ENCODE measurements at places on chromosomes 1 and 21.

DNA sequence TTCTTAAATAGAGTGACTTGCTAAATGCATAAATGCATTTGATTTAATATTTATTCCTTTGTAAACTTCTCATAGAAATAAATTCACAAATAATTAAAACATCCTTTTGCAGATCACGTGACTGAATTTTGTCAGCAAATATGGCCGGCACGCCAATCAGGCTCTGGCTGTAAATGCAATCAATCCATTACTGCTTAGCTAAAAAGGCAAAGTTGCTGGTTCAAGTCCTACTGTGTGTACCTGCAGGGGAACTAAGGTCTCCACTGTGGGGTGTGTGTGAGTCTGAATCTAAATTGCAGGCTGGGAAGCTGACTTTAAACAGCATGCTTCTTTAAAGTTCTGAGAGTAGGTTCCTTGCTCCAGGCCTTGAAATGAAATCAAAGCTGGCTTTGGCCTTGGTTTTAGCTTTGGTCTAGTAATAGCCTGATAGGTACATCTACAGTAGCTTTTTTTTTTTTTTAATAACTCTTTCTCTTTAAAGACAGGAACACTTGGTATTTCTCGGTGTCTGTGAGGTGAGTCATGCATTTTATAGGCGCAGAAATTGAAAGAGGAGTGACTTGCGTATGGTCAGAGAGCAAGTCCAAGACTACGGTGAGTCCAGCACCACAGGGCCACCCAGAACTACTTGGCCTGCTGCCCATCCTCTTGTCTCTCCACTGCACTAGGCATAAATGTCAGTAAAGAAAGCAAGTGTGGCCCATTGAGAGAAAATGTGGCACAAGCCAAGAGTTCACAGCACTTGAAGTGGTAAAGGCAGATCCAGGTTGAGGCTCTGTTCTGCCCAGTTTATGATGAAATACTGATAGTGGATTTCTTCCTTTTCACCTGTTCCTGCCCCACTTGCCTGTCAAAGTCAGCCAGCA, 36.2 kb upstream of the LYST start:
- peak; percentile 34 for DNase-seq

DNA sequence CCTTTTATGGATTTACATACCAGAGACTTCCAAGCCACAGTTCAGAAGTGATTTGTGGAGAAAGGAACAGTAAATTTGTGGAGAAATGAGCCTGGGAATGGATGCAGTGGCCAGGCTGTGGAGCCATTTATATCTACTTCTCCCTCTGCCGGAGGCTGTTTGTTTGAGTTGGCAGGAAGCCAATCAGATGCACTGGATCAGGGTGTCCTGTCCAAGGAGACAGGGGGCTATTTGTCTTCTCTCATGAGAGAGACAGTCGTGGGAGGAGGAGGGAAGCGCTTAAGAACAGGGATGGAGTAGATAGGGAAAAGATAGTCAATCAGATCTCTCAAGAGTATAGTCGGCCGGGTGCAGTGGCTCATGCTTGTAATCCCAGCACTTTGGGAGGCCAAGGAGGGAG, 2.8 kb upstream of the HAPLN2 start:
- peak; percentile 51 for DNase-seq

GRCh38 chr1:1167398-1167821, 6.3 kb upstream of the TTLL10 start:
- no peak for DNase-seq

- DNase-seq = no peak
These were observed 193.1 kb upstream of the DAB1 start for GRCh38 chr1:57616921-57617320.

- DNase-seq = no peak
These were observed 855 bp downstream of the DSCAM start for GRCh38 chr21:40846103-40846502.

DNA sequence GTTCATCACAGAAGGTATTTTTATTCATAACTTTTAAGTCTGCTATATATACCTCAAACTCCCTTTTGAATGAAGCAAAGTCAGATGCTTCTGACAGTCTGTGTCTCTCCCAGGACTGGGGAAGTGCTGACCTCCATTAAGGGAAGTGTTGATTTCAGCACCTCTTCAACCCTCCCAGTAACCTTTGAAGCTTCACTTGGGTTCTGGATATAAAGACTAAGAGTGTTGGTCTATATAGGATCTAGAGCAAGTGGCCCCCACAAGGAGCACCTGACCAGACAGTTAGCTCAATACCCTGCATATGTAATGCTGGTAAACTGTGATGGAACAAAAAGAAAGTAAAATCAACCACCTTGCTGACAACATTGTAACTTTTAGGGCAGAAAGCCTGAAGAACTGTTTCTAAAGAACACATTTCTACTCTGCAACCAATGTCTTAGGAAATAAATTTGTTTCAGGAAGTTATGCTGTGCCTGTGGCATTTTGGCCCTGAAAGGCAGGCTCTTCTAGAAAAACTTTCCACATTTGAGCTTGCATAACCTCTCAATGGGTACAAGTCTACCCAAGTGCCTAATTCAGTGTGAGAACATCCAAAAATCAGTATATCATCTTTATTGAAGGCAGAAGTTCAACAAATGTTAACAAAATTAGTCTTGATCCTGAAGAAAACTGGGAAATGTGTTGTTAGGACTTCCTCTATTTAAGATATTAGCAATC, 865 bp upstream of the PTPN22 start:
- DNase-seq = no peak

- no peak for DNase-seq
These were observed 473.0 kb upstream of the ADGRL2 start for GRCh38 chr1:81327743-81328142.

GRCh38 chr1:107152395-107152794, 11.6 kb downstream of the NTNG1 start:
- DNase-seq = no peak

DNA sequence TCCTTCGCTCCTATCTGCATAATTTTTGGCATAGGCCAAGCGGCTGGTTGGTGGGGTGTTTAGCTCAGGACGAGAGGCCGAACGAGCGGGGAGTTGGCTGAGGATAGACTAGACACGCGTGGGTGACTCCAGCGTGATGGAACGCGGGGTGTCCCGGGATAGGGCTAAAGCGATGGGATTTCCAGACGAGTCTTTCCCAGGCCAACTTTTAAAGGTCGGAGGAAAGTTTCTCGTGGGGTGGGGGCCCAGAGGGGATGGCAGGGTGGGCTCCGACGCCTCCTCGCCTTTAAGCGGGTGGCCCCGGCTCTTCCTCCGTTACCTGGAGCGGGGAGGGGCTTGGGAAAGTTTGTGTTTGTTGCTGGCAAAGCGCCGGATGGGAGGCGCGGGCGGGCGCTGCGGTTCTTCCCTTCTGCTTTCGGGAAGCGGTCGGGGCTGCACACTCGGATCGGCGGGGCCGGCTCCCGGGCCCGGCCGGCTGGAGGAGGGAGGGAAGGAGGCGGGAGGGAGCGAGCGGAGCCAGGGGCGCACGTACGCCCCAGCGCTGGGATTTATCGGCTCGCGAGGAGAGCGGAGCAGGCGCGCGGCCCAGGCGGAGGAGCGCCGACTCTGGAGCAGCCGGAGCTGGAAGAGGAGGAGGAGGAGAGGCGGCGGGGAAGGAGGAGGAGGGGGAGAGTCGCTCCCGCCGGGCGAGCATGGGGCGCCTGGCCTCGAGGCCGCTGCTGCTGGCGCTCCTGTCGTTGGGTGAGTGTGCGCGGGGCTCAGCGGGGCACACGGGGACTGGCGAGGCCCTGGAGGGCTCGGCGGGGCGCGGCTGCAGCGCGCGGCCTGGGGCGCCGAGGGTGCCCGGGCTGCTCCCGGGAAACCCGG, at the start of gene PTGFRN:
TSS of gene PTGFRN (plus strand) at position 405 of the 867 bp plus-strand sequence. CDS start at position 693, 288 bp downstream.
- peak; percentile 18 for DNase-seq

GRCh38 chr1:41695118-41695745, 210.7 kb upstream of the EDN2 start:
- peak; percentile 100 for DNase-seq

DNA sequence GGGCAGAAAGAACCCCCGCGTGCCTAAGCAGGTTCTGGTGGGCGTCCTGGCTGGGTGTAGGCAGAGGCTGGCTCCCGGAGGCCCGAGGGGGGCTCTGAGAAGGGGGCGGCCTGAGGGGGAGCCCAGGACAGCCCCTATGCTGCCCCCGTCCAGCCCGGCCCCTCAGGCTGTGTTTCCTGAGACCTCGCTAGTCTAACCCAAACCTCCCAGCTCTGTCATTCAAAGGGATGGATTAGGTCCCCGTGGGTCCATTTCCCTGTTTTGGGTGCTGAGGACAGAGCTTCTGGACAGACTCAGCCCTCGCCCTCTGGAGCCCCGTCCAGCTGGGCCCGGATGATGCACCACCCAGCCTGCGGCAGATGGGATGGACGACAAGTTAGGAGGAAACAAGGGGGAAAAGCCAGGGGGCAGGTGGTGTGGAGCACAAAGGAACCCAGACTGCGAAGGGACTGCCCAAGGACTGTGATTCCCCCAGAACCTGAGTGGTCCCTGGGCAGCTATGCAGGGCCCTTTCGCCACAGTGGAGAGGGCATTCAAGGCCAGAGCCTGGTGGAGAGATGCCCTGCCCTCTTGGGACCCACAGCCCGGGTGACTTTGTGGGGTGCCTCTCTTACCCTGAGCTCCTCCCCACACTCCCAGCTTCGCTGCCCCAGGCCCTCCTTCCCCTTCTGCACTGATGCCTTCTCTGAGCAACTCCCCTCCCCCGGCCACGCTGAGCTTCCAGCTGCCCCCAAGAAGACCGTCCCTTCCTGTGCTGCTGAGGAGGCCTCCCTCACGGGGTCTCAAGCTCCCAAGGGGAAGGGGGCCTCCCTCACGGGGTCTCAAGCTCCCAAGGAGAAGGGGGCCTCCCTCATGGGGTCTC, 2.8 kb downstream of the HES4 start:
- no peak for DNase-seq

DNA sequence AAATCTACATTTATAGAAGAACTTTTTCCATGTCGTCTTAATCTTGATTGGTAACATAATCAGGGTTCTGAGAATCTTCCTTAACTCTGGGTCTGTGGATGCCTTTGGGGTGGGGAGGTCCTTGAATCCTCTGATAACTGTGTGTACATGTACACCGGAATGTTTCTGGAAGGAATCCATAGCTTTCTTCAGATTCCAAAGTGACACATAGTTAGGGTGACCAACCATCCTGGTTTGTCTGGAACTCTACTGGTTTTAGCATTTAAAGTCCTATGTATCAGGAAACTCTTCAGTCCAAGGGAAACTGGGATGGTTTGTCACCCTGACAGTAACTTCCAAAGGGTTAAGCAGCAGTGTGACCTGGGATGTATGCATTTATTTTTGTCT, 16.8 kb downstream of the STRIP1 start:
- DNase-seq = no peak

DNA sequence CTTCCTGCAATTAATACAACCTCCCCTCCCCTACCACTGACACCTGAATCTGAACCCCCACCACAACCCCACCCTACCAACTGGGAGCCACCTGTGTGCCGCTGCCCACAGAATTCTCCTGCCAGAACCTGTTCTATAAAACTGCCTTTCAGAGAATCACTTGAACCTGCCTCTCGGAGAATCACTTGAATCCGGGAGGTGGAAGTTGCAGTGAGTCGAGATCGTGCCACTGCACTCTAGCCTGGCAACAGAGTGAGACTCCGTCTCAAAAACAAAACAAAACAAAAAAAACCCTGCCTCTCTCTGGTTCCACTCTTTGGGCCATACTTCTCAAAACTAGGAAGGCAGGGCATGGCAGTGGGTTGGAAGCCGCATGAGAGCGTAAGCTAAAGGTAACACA, 5.7 kb downstream of the URB1 start:
- no peak for DNase-seq

GRCh38 chr1:21311016-21311415, 20.8 kb upstream of the ECE1 start:
- DNase-seq = no peak

DNA sequence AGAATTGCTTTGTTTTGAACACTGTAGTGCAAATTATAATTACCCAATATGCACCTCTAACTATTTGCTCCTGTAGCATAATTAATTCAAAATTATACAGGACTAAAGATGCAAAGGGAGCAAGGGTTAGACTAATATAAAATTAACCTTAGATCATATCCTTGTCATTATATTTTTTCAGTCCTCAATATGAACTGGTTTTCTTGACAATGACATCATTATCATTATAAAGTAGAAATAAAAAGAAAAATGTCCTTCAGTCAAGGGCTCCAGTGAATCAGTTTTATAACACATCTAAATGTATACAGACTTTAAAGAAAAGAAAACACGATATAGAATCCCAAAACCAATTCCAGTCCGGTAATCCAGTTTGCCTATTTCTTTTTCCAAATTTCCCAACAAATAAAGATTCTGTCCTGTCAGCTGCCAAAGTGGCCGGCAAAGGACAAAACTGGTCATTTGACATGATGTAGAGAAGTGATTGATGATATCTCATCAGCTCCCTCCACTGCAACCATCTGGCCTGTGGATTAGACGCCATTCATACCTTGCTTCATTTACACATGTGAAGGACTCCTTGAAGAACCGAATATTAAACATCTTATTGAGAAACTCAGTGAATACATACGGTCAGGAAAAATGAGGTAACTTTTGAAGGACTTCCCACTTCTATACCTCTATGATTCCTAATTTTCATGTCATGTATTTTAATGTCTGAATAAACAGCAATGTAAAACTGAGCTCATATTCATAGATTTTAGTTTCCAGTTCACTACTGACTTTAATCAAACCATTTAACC, 15.5 kb downstream of the DPYD start:
- DNase-seq = no peak

DNA sequence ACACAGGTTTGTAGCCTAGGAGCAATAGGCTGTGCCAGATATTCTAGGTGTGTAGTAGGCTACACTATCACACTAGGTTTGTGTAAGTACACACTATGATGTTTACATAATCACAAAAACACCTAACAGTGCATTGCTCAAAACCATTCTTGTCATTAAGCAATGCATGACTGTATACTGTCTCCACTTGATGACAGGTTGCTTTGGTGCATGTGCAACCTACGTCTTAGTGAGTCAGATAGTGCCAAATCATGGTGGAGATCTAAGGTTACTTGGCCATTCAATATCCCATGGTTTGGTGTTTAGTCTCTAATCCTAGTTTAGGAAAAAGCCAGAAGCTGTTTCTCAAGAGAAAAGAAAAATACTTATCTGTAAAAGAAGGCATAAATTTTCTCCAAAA, 181.1 kb downstream of the KCNK2 start:
- DNase-seq = no peak

DNA sequence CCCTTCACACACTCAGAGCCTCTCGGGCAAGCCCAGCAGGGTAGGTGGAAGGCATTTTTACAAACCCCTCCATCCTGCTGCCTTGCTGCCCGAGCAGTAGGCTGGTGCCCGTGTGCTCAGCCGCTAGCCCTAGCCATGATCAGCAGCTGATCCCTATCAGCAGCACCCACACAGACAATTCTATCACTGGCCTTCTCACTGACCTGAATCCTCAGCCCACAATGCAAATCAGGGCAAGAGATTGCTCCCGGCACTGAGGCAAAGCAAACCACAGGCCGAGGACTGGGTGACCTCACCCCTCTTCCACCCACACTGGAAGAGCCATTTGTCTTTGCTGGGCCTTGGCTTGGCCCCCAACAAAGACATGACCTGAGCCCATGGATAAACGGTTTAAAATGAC, 895 bp upstream of the PDZK1 start:
- DNase-seq = no peak

Data from NCI-H2029 (cell line).